Activated gamma-delta T cell (primary cell): ENCODE measurements at places on chromosomes 4 and X.

- no peak for DNase-seq
These were observed 66.4 kb upstream of the BANK1 start for GRCh38 chr4:101724093-101724492.

DNA sequence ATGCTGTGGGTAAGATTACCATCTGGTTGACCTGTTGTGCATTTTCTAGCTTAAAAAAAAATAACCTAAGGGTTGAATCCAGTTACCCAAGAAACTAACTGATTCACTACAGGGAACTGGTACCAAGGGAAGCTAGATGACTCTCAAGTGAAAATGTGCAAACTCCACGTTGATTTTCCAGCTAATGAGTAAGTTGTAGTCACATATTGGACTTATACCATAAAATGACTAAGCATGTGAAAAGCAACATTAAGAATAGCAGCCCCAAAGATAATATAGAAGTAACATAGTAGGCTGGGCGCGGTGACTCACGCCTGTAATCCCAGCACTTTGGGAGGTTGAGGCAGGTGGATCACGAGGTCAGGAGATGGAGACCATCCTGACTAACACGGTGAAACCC lies 270.9 kb downstream of the SPRY1 start:
- no peak for DNase-seq

- no peak for DNase-seq
These were observed 63.0 kb upstream of the ENPP6 start for GRCh38 chr4:184280591-184281071.

- DNase-seq: no peak
These were observed 129.3 kb downstream of the CPEB2 start for GRCh38 chr4:15131551-15131950.

DNA sequence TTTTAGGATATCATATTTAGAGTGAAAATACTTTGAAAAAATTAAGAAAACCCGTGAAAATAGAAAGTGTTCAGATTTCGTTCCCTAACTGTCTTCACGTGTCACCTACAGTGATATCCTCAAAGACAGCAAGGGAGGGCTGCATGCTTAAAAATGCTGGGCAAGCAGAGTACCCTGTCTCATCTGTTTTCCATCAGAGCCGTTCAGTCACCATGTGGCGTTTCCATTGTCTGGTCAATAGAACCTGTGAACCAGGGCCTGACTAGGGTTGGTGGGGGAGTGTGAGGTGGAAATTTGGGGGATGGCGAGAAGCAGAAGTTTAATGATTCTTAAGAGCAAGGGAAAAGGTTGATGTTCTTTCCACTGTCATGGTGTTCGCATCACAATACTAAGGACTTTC lies 173.9 kb downstream of the BMPR1B start:
- no peak for DNase-seq

- no peak for DNase-seq
These were observed 128.5 kb downstream of the SPRY1 start for GRCh38 chr4:123524958-123525628.

DNA sequence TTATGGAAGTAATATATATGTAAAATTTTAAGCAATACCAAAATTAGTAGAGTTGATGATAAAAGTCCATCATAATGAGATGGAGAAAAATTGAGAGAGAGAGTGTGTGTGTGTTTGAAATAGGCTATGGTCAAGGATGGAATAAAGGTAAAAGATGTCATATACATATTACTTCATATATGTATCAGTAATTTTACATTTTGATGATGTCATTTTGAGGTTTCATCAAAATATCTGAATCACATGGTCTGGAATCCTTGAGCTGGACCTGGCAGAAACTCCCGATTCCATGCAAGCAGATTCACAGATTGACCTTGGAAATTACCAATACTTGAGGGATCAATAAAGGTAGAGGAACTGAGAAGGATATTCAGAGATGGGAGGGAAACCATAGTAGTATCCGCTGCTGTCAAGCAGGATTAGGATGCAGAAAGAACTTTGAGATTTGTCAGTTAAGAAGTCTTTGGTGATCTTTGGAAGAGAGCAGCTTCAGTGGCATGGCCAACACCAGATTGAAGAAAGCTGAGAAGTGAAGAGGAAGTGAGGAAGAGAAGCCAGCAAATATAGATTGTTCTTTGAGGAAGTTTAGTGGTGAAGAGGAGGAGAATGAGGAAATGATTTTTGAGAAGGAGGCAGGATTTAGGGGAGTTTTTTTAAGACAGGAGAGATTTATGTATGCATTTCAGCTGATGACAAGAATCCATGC lies 21.5 kb downstream of the DNAAF6 start:
- no peak for DNase-seq

GRCh38 chr4:90061881-90062280 lies 65.3 kb upstream of the CCSER1 start:
- DNase-seq: no peak

DNA sequence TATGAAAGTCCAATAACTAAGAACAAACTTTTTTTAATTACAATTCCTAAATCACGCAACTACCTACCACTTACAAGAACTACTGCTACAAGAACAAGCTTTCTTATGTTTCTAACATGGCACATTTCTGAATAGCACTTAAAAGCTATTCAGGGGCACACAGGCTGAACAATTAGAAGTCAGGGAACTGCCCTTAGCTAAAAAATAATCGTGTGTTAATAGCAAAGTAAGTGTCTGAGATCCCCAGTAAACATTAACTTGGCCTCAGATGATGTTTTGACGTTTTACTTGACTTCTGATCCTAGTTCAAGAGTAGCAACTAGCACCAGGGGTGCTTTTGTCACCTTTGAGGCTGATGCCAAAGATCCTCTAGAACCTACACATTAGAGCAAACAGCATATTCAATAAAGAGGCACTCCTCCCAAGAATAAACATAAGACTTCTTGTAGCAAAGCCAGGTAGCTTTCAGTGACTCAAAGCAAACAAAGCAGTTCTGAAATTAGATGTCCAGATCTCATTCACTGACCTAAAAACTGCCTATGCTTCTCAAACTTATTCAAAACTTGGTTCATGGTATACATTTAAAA lies 16.2 kb downstream of the SPOCK3 start:
- DNase-seq: no peak

GRCh38 chrX:23195761-23196160 lies 138.9 kb upstream of the PTCHD1 start:
- no peak for DNase-seq

DNA sequence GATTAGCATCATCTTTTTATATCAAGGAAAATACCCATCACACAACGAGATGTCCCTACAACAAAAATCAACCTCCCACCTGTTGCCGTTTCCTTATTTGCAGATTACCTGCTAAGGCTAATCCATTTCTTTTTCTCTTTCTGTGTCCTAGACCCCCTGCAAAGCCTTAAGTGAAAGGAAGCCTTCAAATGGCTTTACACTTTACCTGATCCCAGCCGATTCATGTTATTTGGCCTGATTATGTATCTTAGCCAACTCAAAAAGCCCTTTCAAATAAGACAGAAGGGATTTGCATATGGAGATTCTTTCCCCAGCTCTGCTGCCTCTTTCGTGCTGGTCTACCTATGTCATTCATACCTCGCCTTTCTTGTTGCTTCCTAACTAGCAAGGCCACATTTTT lies 14.4 kb downstream of the ABCG2 start:
- no peak for DNase-seq

DNA sequence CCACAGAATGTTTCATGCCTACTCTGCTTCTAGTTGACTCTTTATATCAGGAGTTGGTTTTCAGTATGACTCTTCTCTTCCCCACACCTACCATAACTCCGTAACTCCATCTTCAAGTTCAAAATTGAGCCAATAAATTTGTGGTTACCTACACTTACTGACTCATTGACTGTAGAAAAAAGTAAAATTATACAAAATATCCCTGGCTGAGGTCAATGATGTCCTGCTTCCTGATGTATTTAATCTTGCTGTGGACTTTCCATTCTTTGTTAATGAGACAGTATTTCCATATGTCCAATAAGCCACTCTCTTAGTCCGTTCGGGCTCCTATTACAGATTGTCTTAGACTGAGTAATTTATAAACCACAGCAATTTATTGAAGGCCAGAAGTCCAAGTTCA lies 9.9 kb upstream of the NLGN4X start:
- DNase-seq: no peak

GRCh38 chr4:14076776-14077175 lies 449.3 kb upstream of the BOD1L1 start:
- no peak for DNase-seq

DNA sequence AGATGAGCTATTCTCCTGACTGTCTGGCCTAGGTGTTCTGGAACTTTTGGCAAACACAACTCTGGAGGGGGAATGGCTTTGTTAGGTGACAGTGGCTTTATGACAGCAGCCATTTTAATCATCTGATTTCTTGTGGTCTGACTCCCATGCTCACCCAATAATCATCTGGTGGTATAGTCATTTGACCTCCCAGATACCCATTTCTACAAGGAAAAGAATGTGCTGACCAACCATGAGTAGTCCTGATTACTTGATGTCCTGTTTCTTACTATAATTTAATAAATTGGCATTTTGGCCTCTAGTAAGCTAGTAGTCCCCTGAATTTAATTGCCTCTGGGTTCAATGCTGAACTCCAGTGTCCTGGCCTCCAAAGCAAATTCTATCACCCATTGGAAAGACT lies 109.9 kb upstream of the DUSP21 start:
- no peak for DNase-seq

- DNase-seq: no peak
These were observed 55.7 kb downstream of the LINC00632 start for GRCh38 chrX:140765043-140765784.

DNA sequence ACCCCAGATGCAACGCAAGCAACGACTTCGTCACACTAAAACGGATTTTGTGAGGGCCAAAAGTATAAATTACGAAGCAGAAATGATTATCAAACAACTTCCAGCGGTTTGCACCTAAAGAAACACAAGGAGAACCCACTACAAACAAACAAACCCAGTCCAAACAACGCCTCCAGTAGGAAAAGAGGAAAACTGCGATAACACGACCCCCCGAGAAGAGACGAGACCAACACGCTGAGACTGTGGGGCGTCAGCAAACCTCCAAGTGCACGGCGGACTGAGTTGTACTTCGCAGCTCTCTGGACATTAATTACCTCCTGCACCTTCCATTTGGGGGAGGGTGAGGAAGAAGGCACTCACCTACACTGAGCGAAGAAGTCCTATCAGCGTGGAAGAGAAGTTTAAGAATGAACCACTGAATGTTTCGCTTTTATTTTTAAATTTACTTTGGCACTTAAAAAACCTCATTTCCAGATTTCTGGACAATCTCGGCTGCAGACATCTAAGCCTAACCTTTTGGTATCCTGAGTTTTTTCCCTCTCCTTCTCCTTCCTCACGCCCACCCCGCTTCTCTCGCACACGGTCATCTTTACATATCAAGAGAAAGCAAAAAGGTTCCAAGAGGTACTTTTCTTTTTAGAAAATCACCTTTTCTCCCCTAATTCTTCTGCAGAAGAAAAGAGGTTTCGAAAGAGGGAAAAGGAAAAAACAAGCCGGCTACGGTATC lies at the start of gene MAB21L2:
Gene MAB21L2, plus strand, starts transcription at position 6 of the 727 bp plus-strand sequence. CDS start 879 bp downstream, outside the sequence.
- no peak for DNase-seq

DNA sequence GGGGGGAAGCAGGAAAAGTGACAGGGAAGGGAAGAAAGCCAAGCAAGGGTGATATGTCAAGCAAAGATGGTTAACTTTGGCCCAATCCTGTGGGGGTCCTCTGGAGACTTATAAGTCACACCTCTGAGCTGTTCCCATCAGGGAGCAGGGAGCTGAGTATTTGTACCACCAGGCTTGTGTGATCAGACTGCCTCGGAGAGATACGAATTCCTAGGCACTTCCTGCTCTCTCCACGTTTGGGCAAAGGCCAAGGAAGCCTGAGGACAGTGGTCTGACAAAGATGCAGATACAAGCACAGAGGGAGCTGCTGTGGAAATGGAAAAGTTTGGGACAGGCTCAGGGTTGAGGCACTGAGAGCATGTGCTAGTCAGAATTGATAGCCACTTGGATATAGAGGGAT lies 10.4 kb upstream of the PPP3CA start:
- DNase-seq: no peak

- no peak for DNase-seq
These were observed 16.1 kb upstream of the PPP2R3B start for GRCh38 chrX:402857-403256.
